Stimulated activated CD4-positive, alpha-beta T cell treated with anti-CD3 and anti-CD28 coated beads, TNF-alpha, amount 100 ng/mL, for 1 hour (primary cell): ENCODE measurements at places on chromosomes 6 and 20.

GRCh38 chr20:9506280-9506821 lies 8.0 kb upstream of the LAMP5 start:
- DNase-seq: no peak

DNA sequence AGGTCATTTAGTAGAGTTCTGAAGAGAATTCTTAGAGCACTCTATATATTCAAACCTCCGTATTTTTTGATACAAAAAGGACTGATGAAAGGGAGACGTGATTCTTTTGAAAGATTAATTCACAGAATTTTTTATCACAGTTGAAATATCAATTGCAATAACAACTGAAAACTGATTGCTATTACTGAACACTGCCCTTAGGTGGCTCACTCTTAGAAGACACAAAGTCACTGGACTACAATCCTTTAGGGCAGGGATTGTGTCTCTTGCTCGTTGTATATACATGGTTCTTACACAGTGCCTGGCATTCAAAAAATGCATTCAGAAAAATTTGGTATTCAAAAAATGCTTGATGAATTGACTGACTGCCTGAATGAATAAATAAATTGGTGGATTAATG lies 17.1 kb upstream of the CALHM6 start:
- DNase-seq: no peak

GRCh38 chr6:126923807-126924206 lies 194.7 kb upstream of the RSPO3 start:
- no peak for DNase-seq

DNA sequence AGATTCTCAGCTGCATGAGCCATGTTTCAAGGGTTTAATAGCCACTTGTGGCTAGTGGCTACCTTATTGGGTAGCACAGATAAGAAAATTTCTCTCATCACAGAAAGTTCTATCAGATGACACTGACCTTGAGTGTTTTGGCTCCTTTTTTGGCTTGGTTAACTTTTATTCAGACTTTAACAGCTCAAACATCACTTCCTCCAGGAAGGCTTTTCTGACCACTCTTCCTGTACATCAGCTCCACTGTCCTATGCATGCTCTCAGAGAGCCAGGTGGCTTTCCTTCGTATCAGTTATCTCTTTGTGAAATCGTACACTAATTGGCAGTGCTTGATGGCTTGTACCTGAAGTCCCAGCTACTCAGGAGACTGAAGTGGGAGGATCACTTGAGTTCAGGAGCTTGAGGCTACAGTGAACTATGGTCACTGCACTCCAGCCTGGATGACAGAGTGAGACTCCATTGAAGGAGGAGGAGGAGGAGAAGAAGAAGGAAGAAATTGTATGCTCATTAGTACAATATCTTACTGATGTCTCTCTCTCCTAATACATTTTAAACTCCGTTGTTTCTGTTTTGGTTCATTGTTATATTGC lies 10.7 kb downstream of the MAFB start:
- no peak for DNase-seq

DNA sequence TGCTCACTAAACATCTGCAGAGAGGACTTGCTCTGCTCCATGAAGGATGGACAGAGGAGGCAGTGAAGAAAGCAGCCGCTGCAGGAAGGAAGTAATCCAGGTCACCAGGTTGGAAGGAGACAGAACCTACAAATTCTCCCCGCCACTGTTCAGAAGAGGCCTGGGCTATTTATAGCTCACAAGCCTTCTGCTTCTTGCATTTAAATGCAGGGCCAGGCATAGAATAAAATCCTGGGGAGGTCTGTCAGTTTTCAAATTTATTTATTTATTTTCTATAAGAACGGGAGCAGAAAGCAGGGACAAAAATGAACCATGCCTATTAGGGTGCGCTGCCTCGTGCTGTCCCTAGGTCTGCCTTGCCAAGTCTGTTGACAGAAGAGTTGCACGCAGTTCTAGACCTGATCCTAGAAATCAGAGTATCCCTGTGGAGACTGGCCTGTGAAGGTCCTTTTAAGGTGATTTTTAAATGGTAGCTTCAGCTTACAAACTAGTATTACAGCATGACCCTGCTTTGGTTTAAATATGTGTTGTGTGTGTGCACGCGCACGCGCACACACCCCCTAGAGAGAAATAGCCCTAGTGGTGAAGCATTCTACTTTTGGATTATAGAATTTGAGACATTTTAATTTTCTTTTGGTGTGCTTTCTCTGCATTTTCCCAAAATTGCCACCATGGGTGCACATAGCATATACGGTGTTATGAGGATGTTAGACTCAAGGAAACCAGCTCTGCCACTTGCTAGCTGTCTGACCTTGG lies 19.5 kb downstream of the RIMS4 start:
- DNase-seq: no peak

DNA sequence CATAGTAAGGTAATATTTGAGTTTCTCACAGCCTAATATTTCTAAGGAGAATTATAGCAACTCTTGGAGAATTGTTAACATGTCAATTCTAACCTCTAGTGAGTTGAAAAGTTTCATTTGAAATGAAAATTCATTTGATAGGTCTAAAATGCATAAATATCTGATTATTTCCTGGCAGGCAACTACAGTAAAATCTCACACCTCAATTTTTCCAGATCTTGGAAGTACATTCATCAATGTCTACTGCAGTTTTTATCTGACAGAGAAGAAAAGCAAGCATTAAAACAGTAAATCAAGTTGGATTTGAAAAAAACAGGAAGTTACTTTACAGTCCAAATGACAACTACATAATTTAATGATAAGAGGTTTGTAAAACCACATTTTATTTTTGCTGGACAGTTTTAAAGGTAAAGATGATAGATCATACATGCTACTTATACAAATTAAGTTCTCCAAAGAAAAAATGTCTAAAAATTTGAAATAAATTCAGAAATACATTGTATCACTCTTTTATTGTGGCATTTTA lies 631.3 kb downstream of the EYS start:
- no peak for DNase-seq

GRCh38 chr6:44176762-44177509 lies 18.3 kb downstream of the CAPN11 start:
- no peak for DNase-seq

- no peak for DNase-seq
Observed at GRCh38 chr6:126535595-126535994, 195.7 kb downstream of the CENPW start.

- DNase-seq: no peak
Observed at GRCh38 chr20:44309763-44310663, 989 bp downstream of the FITM2 start.

DNA sequence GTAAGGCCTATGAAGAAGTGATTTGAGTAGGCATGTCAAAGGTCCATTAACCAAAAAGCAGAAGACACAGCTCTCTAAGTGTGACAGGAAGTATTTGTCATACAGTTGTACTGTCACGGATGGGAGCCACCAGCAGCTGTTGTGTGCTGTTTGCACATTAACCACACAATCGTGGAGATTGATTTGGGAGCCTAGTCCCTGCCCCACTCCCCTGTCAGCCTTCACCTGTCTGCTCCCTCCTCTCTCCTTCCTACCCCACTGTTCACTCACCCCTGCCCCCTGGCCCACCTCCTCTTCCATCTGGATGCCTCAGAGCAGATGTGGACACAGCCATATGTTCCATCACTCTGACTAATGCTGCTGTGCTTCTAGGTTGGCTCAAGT lies 124.7 kb upstream of the SPACA1 start:
- no peak for DNase-seq

GRCh38 chr6:147078602-147079001 lies 125.6 kb upstream of the STXBP5 start:
- DNase-seq: no peak

GRCh38 chr20:32036252-32036651 lies 15.8 kb upstream of the HCK start:
- DNase-seq: no peak

- DNase-seq: no peak
Observed at GRCh38 chr20:14832630-14833029, 495.2 kb upstream of the FLRT3 start.

DNA sequence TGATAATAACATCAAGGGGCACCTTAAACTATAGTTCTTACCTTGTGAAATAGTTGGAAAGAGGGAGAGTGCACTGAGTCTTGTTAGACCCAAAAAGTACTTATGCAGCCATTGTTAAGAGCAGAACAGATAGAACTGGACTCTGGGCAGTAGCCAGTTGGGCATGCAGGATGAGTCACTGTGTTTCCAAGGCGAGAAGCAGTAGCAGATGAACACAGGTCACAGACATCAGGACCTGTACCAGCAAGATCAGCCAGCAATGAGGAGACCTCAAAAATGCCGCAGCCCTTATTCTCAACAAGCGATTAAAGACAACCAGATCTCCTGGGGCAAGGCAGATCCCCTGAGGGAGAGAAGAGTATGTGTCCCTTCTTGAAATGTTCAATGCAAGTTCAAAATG lies 79.0 kb downstream of the SAMD3 start:
- no peak for DNase-seq

DNA sequence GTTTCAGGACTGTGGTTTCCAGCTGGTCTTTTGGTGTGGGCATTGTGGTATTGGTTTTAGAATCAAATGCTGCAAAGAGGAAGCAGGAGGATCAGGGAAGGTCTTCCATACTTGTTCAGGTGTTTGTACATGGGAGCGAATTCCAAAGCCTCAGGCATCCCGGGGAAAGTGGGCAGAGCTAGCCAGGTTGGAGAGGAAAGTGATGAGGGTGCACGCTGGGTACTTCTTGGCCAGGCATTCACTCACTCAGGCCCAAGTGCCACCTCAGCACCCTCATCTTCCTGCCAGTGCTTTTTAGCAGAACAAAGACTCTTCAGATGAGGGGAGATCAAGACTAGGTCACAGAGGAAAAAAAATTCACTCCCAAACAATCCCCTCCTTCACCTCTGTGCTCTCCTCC lies 241.1 kb upstream of the TBX18 start:
- no peak for DNase-seq

- no peak for DNase-seq
Observed at GRCh38 chr20:11235058-11235457, 561.3 kb upstream of the JAG1 start.

GRCh38 chr6:144156991-144157390 lies 6.7 kb downstream of the STX11 start:
- DNase-seq: no peak

DNA sequence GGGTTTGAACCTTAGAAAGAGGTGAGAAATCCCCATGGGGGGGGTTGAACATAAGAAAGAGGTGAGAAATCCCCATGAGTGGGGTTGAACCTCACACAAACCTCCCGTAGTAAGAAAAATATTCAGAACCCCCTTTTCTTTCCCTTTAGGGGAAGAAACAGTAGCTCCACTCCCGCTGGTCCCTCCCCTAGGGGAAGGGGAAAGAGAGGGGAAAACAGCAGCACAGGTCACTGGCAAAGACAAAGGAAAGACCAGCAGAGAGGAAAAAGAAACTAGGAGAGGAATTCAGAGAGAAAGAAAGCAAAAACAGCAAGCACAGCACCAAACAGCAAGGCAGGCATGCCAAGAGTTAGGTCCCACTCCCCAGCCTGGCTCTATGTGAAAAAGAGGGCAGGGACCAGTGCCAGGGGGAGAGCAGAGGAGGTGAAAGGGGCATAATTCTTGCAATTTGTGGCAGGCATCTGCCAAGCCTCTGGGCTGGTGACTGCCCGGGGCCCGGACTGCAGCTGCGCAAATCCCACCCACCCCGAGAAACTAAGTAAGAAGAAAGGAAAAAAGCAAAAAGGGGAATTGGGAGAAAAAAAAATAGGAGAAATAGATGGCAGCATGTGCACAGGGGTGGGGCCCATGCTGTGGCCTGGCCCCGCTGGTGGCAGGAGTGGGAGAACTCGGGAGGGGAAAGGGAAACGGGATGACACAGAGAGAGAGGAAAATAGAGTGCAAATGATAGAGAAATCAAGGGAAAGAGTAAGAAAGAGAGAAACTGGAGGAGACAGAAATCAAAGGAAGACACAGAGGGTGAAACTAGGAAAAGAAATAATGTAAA lies 15.1 kb upstream of the GOPC start:
- DNase-seq: no peak

GRCh38 chr6:119173249-119174084 lies 95.0 kb upstream of the FAM184A start:
- DNase-seq: no peak

DNA sequence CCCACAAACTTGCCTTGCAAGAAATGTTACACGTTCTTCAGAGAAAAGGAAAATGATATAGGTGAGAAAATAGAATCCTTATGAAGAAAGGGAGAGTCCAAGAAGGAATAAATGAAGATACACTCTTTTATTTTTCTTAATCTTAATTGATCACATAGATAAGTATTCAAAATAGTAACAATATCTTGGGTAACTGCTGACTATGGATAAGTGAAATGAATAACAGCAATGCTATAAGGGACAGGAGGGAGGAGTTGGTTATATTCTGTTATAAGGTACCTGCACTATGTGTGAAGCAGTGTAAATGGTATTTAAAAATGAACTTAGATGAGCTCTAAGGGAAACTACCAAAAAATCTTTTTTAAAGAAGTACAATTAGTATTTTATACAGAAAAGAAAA lies 38.3 kb downstream of the RANBP9 start:
- DNase-seq: no peak
